ENCODE measurements at places on chromosomes 6 and 20.

DNA sequence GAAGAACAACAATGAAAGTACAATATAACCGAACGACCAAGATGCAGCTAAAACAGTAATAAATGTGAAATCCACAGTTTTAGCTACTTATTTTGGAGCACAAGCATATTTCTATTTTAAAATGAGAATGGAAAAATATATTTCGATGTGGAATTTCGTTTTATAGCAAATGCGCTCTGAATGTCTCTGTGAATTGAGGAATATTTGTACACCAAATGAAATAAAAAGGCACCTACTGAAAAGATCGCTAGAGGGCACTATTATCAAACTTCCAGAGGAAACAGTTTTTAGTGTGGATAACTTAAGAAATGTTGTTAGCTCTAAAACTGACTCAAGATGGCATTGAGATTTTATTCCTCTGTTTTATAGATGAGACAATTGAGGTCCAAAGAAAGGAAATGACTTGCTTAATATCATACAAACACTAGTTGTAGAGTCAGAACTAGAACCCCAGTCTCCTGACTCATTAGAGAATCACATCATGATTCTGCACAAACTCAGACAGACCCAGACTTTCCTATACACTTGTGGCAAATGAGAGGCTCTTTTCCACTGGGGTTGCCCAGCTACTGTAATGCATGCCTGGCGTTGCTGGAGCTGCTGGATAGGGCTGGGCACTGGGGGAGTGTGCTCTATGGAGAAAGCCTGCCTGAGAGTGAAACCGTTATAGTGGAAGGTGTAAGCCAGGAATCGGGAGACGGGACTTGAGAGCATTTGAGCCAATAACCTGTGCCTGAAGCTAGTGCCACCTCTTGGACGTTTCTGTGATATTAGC, 51.9 kb downstream of the GCLC start:
- peak; percentile 39 for DNase-seq

GRCh38 chr6:40685862-40686261, 98.7 kb upstream of the LRFN2 start:
- no peak for DNase-seq

- no peak for DNase-seq
These were observed 12.9 kb upstream of the FAM210B start for GRCh38 chr20:56345911-56346310.

DNA sequence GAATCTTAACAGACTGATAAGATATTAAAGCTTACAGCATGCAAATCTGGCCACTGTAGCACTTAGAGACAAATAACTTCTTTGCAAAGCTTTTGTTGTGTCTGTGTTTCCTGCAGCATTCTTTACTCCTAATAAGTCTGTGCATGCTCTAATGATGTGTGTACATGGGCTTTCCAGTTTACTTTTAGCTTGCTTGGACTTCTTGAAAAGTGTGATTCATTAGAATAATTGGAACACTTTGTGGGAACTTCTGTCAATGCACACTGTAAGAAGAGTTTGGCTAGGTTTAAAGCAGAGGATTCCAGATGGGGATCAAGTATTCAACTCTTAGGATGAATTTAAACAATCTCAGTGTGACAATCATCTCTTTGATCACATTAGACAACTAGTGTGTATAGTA, 22.1 kb upstream of the TINAG start:
- DNase-seq, result no peak

DNA sequence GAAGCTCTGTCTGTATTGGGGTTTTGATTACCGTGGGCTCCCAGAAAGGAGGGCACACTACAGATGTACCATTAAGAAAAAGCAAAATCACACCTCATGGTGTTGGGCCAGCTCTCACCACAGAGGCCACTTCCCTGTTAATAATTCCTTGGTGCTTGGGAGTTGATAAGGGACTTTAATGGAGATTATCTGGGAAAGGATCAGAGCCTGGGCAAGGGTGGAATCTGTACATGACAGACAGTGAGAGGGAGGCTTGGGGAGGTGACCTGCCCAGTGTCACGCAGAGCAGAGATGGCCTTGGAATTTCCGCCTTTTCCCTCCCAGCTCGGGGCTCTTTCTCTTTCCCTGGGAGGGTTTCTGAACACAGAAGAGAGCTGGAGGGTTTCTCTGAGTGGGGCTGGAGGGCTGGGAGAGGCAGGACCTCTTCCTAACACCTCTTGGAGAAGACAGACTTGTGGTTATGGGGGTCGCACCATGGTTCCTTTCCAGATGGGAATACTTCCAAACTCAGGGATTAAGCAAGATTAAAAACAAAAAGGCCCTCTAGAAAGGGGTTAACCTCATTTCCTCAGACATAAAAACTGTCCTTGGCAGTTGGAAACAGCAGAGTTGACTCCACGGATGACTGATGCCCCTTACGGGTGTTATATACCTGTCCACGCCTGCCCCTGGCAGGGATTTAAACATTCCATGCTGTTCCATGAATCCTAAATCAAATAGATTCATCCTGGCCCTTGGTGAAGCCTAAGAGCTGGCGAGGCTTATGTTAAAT, 16.8 kb upstream of the KCNK16 start:
- DNase-seq, result no peak

DNA sequence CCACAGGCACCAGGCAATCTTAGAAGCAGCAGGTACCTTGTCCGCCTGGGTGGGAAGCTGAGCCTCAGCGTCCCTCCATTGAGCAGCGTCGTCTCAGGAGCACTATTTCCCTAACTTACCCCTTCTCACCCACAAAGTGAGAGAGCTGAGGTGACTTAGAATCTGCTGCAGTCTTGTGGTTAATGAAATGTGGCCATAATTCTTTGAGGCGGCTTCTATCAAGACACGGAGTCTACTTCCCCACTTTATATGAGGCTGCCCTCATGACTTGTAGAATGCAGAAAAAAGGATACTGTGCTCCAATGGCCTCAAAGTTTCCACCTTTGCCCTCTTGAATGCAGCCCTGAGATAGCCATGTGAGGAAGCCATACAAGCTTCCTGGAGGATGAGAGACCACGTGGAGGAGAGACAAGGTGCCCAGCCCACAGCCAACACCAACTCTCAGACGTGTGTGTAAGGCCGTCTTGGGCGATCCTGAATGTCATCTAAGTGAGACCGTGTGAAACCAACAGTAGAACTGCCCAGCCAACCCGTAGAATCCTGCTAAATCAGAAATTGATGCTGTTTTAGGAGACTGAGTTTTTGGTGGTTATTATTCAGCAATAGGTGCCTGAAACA, 9.1 kb upstream of the TAGAP start:
- no peak for DNase-seq
